ENCODE measurements at places on chromosomes 13 and 19.

GRCh38 chr13:34208336-34208735, 390.4 kb downstream of the RFC3 start:
- DNase-seq = no peak

GRCh38 chr13:95842898-95843297, 166.0 kb downstream of the DNAJC3 start:
- DNase-seq = no peak

GRCh38 chr19:35571406-35571965, 8.0 kb upstream of the ATP4A start:
- DNase-seq = no peak

DNA sequence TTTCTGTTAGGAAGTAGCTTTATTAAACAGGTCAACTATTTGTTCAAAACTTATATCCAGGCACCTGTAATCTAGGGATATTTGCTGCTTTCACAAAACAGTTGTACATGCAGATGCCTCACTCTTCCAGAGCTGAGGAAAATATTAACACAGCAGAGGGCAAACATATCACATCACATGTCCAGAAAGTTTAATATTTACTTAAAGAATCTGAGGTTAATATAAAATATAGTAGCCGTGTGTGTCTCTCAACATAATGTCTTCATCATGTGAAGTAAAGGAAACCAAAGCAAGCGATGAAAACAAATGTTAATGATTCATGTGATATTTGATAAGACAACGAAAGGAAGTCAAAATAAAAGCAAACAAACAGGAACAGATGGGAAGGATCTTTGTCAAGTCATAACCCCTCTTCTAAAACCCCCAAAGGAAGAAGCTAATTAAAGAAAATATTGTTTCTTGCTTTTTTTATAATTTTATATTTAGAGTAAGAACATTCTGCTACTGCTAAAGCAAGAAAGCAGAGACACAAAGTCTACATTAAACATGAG, 418.8 kb downstream of the DACH1 start:
- DNase-seq = no peak

Data from spinal cord (tissue), 10 donors.